ENCODE measurements at places on chromosomes 4 and X. TPM values are rescaled to one million over a fixed set of nuclear protein-coding genes. Genes with fewer than 3 reads are reported as not detected.
A peak's percentile ranks its signal among the peaks of the same experiment; 100 is the strongest.

GRCh38 chr4:47642985-47643760 lies 158.1 kb downstream of the ATP10D start:
- H3K4me3 ChIP-seq: no peak overlapping the region
- DNase-seq: no peak
- no peaks in the 10 kb centered on the region for H3K36me3 ChIP-seq
- H3K4me1 ChIP-seq: peaks cover 9% of the 10 kb centered on the region
- no peaks in the 10 kb centered on the region for H3K27me3 ChIP-seq
- no peak overlapping the region for H3K27ac ChIP-seq

DNA sequence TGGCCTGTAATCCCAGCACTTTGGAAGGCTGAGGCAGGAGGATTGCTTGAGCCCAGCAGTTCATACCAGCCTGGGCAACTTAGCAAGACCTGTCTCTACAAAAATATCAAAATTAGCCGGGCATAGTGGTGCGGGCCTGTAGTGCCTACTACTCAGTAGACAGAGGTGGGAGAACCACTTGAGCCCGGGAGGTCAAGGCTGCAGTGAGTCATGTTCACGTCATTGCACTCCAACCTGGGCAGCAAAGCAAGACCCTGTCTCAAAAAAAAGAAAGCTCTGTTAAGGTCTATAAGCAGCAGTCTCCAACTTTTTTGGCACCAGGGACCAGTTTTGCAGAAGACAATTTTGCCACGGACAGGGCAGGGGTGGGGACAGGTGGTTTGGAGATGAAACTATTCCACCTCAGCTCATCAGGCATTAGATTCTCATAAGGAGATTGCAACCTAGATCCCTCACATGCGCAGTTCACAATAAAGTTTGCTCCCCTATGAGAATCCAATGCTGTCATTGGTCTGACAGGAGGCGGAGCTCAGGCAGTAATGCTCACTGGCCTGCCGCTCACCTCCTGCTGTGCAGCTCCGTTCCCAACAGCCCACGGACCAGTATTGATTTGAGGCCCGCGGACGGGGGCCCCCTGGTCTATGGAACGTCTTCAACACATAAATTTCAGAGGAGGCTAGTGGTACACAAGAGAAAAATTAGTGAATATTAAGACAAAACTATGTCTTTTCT lies 67.9 kb downstream of the KLHL8 start:
- H3K36me3 ChIP-seq: no peaks in the 10 kb centered on the region
- no peaks in the 10 kb centered on the region for H3K27me3 ChIP-seq
- H3K27ac ChIP-seq: no peak overlapping the region
- H3K4me1 ChIP-seq: no peaks in the 10 kb centered on the region

DNA sequence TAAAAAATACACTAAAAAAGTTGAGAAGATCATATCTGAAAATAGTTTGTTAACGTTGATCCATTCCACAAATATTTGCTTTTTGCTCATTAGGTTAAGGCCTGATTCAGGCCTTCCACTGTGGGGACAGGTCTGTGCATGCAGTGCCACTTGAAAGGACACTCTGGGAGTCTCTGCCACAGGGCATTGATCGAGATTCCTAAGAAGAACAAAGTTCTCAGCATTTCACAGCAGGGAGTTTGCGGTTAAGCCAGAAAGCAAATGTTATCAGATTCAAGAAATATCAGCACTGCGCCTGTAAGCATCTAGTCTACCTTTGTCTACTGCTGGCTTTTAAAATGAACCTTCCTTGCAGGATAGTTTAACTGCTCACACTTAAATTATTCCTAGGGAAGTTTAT lies 62.2 kb upstream of the TNIP3 start:
- H3K4me1 ChIP-seq: no peaks in the 10 kb centered on the region
- no peaks in the 10 kb centered on the region for H3K27me3 ChIP-seq
- H3K4me3 ChIP-seq: no peak overlapping the region
- DNase-seq: no peak

- DNase-seq: no peak
- H3K36me3 ChIP-seq: no peaks in the 10 kb centered on the region
- H3K4me1 ChIP-seq: peaks cover 25% of the 10 kb centered on the region
- H3K4me3 ChIP-seq: no peak overlapping the region
Measured at GRCh38 chr4:73715659-73716058, 24.7 kb upstream of the CXCL8 start.

GRCh38 chrX:12421918-12422317 lies 283.6 kb downstream of the FRMPD4 start:
- no peaks in the 10 kb centered on the region for H3K4me1 ChIP-seq
- no peaks in the 10 kb centered on the region for H3K27me3 ChIP-seq
- no peak overlapping the region for H3K4me3 ChIP-seq

DNA sequence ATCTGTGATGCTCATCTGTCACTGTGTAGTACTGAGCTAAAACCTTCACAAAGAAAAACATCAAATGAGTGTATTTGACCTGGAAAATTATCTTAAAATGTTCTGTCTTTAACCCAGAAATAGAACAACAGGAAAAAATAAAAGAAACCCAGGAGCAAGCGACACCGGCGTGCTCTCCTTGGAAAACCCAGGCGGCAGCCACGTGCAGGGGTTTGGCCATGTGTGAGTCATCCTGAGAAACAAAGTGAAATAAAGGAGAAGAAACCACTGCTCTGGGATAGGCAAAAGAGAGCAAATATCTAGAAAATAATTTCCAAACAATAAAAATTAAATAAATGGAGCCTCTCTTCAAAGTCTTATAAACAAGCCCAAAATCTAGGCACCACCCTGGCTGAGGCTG lies 20.0 kb upstream of the TMEM128 start:
- peaks cover 10% of the 10 kb centered on the region for H3K4me1 ChIP-seq
- H3K27me3 ChIP-seq: no peaks in the 10 kb centered on the region
- no peak overlapping the region for H3K27ac ChIP-seq
- no peak overlapping the region for H3K4me3 ChIP-seq

DNA sequence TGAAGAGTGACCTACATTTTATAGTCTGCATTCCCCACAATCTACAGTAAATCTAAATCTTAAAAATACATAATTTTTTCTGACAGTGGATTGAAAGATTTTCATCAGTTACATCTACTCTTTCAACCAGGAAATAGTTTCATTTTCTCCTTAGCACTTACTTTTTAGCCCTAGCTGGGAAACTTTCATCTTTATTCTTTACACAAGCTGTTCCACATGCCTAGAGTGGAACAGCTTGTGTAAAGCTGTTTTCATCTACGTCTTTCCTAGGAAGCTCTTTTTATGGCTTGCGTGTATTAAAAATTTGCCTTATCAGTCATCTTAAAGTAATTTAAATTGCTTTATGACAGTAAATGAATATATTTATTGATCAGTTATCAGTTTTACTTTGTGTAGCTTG lies 40.5 kb downstream of the RBPJ start:
- H3K27ac ChIP-seq: no peak overlapping the region
- no peaks in the 10 kb centered on the region for H3K36me3 ChIP-seq
- no peak overlapping the region for H3K4me3 ChIP-seq
- DNase-seq: no peak

GRCh38 chr4:89213382-89213701 lies 94.3 kb downstream of the GPRIN3 start:
- no peak overlapping the region for H3K4me3 ChIP-seq
- DNase-seq: no peak
- H3K27me3 ChIP-seq: peaks cover 11% of the 10 kb centered on the region

- H3K27me3 ChIP-seq: no peaks in the 10 kb centered on the region
- no peak for DNase-seq
- no peaks in the 10 kb centered on the region for H3K36me3 ChIP-seq
- peaks cover 23% of the 10 kb centered on the region for H3K4me1 ChIP-seq
- no peak overlapping the region for H3K4me3 ChIP-seq
- H3K27ac ChIP-seq: no peak overlapping the region
Measured at GRCh38 chr4:1205586-1206298, 33.4 kb upstream of the SPON2 start.

- H3K4me3 ChIP-seq: no peak overlapping the region
- 0 out of 2 replicates have a peak, but pooled peaks cover 18% of the 10 kb centered on the region for H3K36me3 ChIP-seq
- no peak for DNase-seq
Measured at GRCh38 chr4:73066445-73066844, 3.1 kb downstream of the COX18 start.

GRCh38 chrX:21881881-21882574 lies 26.2 kb downstream of the YY2 start:
- H3K27ac ChIP-seq: no peak overlapping the region
- no peaks in the 10 kb centered on the region for H3K36me3 ChIP-seq
- no peaks in the 10 kb centered on the region for H3K27me3 ChIP-seq
- H3K4me3 ChIP-seq: no peak overlapping the region
- no peak for DNase-seq

DNA sequence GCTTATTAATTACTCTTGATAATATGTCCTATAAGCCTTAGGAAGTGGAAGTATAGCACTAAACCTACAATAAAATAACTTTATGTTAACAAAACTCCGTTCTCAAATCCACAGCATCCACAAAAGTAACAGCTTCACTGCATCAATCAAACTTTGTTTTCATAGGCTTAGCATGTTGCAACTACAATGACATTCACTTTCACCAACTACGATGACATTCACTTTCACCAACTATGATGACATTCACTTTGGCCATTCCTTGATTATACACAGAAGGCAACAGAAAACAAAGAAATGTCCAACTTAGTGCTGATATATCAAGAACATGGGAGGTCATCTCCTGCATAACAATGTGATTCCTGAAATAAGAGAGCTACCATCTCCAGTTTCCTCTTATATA lies 44.3 kb downstream of the FBXL5 start:
- H3K4me1 ChIP-seq: no peaks in the 10 kb centered on the region
- no peak for DNase-seq
- H3K27ac ChIP-seq: no peak overlapping the region
- H3K36me3 ChIP-seq: peaks cover 16% of the 10 kb centered on the region

- peaks cover 24% of the 10 kb centered on the region for H3K4me1 ChIP-seq
- no peak for DNase-seq
- no peak overlapping the region for H3K27ac ChIP-seq
- H3K36me3 ChIP-seq: no peaks in the 10 kb centered on the region
- no peaks in the 10 kb centered on the region for H3K27me3 ChIP-seq
- H3K4me3 ChIP-seq: no peak overlapping the region
Measured at GRCh38 chr4:25881193-25881592, 18.4 kb upstream of the SEL1L3 start.

GRCh38 chr4:8079916-8080753 lies 78.5 kb downstream of the ABLIM2 start:
- no peak overlapping the region for H3K27ac ChIP-seq
- peaks cover 60% of the 10 kb centered on the region for H3K27me3 ChIP-seq
- H3K4me1 ChIP-seq: no peaks in the 10 kb centered on the region
- H3K4me3 ChIP-seq: no peak overlapping the region

GRCh38 chrX:106300656-106301055 lies 132.6 kb downstream of the PWWP3B start:
- no peak overlapping the region for H3K4me3 ChIP-seq
- no peaks in the 10 kb centered on the region for H3K27me3 ChIP-seq
- no peak for DNase-seq
- no peaks in the 10 kb centered on the region for H3K36me3 ChIP-seq

GRCh38 chr4:19596342-19596741 lies 655.4 kb upstream of the SLIT2 start:
- no peak overlapping the region for H3K4me3 ChIP-seq
- DNase-seq: no peak
- H3K4me1 ChIP-seq: no peaks in the 10 kb centered on the region
- H3K36me3 ChIP-seq: no peaks in the 10 kb centered on the region
- no peaks in the 10 kb centered on the region for H3K27me3 ChIP-seq
- no peak overlapping the region for H3K27ac ChIP-seq

- H3K4me3 ChIP-seq: no peak overlapping the region
- H3K36me3 ChIP-seq: no peaks in the 10 kb centered on the region
- DNase-seq: peak; percentile 7
- no peaks in the 10 kb centered on the region for H3K27me3 ChIP-seq
- H3K27ac ChIP-seq: no peak overlapping the region
Measured at GRCh38 chrX:46036508-46036907, 508.7 kb downstream of the ZNF674 start.

GRCh38 chr4:21780148-21780547 lies 168.4 kb downstream of the KCNIP4 start:
- peaks cover 9% of the 10 kb centered on the region for H3K4me1 ChIP-seq
- H3K36me3 ChIP-seq: no peaks in the 10 kb centered on the region
- peak; percentile 47 for DNase-seq
- H3K27me3 ChIP-seq: no peaks in the 10 kb centered on the region
- H3K27ac ChIP-seq: no peak overlapping the region
- H3K4me3 ChIP-seq: no peak overlapping the region

DNA sequence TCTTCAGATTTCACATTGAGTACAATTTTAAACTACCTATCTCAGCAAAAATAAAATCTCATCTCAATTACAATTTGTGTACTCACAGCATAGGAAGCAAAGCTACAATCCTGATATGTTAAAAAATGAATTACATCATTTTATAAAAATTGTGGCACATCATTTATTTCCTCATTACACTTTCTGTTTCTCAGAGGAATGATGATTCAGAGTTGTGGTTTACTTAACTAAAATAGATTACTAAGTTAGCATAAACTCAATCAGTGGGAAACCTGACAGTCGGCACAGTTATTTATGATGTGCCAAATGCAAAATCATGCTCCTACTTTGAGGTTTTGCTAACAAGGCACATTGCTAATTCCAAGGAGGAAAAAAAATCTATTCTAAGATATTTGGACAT lies 325.0 kb downstream of the FBXO8 start:
- peaks cover 9% of the 10 kb centered on the region for H3K4me1 ChIP-seq
- no peaks in the 10 kb centered on the region for H3K36me3 ChIP-seq
- H3K4me3 ChIP-seq: no peak overlapping the region
- no peaks in the 10 kb centered on the region for H3K27me3 ChIP-seq
- peak; percentile 52 for DNase-seq
- H3K27ac ChIP-seq: no peak overlapping the region

- H3K4me3 ChIP-seq: no peak overlapping the region
- H3K27ac ChIP-seq: no peak overlapping the region
- no peaks in the 10 kb centered on the region for H3K36me3 ChIP-seq
- H3K4me1 ChIP-seq: peaks cover 17% of the 10 kb centered on the region
- DNase-seq: no peak
- no peaks in the 10 kb centered on the region for H3K27me3 ChIP-seq
Measured at GRCh38 chr4:123889507-123889906, 492.9 kb downstream of the SPRY1 start.

IGSF1 gene
- not detected for total RNA-seq

TCEANC gene
- 2.2 TPM for total RNA-seq

NPY5R gene
- total RNA-seq: not detected

USP51 gene
- 1.1 TPM for total RNA-seq

HSFX2 gene
- total RNA-seq: not detected

MAMLD1 gene
- total RNA-seq: 4.1 TPM

SUPT20HL2 gene
- not detected for total RNA-seq

PNMA6F gene
- not detected for total RNA-seq

DDX53 gene
- total RNA-seq: not detected

SPANXN4 gene
- not detected for total RNA-seq

SASH3 gene
- not detected for total RNA-seq

AFF2 gene
- total RNA-seq: 1.1 TPM

ALAS2 gene
- total RNA-seq: not detected
